ENCODE measurements at places on chromosomes 6 and 20. TPM values are rescaled to one million over a fixed set of nuclear protein-coding genes. Genes with fewer than 3 reads are reported as not detected.

The C6orf136 gene
- total RNA-seq = 15.7 TPM

The PPP1R3G gene
- 4.4 TPM for total RNA-seq

The SNPH gene
- total RNA-seq = 6.4 TPM

The TCP11 gene
- total RNA-seq = not detected

The TNF gene
- not detected for total RNA-seq

The HLA-DQB2 gene
- total RNA-seq = 4.7 TPM

The C4B gene
- total RNA-seq = 23.1 TPM

The CASS4 gene
- 0.74 TPM for total RNA-seq

The ARMC2 gene
- total RNA-seq = 11.5 TPM

DNA sequence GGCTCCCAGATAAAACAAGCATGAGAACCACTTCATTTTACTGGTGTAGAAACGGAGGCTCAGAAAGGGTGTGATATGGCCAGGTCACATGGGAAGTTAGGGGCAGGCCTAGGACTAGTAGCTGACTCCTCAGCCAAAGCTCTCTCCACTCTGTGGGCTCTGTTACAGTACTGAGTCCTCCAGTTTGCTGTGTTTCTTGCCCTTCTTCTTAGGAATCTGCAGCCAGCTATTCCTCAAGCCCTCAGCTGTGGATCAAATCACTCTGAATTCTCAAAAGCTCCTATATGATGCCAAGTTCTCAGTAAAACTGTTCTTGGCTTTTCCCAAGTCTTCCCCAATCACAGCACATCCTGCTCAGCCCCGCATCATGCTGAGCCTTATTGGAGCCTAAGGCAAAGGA lies 42.5 kb upstream of the ADGRF1 start:
- H3K27ac ChIP-seq = no peak overlapping the region
- H3K4me1 ChIP-seq = peaks cover 18% of the 10 kb centered on the region
- H3K36me3 ChIP-seq = no peaks in the 10 kb centered on the region
- H3K4me3 ChIP-seq = no peak overlapping the region
- no peak for DNase-seq
- no peaks in the 10 kb centered on the region for H3K27me3 ChIP-seq

GRCh38 chr20:59696476-59696875 lies 92.1 kb downstream of the PHACTR3 start:
- H3K4me1 ChIP-seq = no peaks in the 10 kb centered on the region
- no peaks in the 10 kb centered on the region for H3K27me3 ChIP-seq
- H3K36me3 ChIP-seq = no peaks in the 10 kb centered on the region
- no peak overlapping the region for H3K27ac ChIP-seq
- H3K4me3 ChIP-seq = no peak overlapping the region

GRCh38 chr6:35368038-35368887 lies 25.9 kb downstream of the PPARD start:
- H3K27me3 ChIP-seq = no peaks in the 10 kb centered on the region
- H3K27ac ChIP-seq = no peak overlapping the region
- H3K4me1 ChIP-seq = peaks cover 45% of the 10 kb centered on the region
- no peak overlapping the region for H3K4me3 ChIP-seq
- H3K36me3 ChIP-seq = no peaks in the 10 kb centered on the region

- peak overlapping the region; percentile 44 for H3K27ac ChIP-seq
- peaks cover 71% of the 10 kb centered on the region for H3K36me3 ChIP-seq
- peaks cover 26% of the 10 kb centered on the region for H3K4me1 ChIP-seq
- H3K4me3 ChIP-seq = no peak overlapping the region
Measured at GRCh38 chr20:63941282-63942081, 14.7 kb downstream of the UCKL1 start.

DNA sequence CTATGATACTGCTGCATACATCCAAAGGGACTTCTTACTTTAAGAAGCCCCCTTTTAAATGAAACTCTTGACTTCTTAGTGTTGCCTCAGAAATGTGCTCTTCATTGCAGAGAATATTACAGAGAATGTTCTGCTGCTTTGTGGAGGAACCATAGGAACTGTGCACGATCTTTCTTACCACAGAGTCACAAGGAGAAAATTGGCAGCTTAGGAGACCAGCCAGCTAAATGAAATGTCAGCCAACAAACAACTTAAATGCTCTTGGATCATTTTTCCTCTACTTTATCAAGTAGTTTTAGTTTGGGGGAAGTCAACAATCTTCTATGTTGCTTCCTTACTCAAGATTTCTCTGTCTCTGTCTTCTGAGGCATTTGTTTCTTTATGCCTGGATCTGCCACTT lies 125.9 kb upstream of the MLIP start:
- peaks cover 8% of the 10 kb centered on the region for H3K4me1 ChIP-seq
- no peaks in the 10 kb centered on the region for H3K27me3 ChIP-seq
- no peak for DNase-seq
- no peaks in the 10 kb centered on the region for H3K36me3 ChIP-seq
- H3K4me3 ChIP-seq = no peak overlapping the region

DNA sequence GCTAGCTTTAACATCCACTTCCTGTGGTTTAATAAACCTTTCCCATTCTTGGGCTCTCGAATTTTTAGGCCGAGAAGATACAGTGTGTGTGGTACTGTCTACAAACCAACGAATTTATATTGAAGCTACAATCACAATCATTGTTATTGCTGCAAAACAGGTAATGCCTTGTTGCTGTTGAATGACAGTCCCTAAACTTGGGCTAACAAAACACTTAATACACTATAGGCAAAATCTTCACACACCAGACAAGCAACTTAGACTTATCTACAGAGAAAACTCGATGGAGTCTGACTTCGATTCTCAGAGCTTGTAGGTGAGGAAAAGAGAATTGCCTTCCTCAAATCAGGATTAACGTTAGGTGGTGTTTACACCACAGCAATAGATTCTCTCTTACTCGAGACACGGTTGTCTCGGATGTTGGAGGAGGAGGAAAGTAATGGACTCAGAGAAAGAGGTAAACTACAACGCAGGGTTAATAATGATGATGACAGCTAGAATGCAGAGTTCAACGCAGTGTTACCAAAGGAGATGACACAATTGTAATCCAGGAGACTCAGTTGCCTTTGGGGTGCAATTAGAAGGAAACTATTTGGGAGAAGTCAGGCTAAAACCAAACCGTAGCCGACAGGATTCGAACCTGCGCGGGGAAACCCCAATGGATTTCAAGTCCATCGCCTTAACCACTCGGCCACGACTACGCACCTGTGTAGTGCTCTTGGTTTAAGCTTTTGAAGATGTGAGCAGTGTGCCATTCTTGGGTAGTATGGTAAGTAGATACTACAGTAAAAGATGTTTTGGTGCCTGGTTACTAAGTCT lies 32.5 kb upstream of the ZNF184 start:
- peaks cover 8% of the 10 kb centered on the region for H3K4me1 ChIP-seq
- H3K4me3 ChIP-seq = no peak overlapping the region
- no peak overlapping the region for H3K27ac ChIP-seq
- H3K36me3 ChIP-seq = no peaks in the 10 kb centered on the region
- no peak for DNase-seq

DNA sequence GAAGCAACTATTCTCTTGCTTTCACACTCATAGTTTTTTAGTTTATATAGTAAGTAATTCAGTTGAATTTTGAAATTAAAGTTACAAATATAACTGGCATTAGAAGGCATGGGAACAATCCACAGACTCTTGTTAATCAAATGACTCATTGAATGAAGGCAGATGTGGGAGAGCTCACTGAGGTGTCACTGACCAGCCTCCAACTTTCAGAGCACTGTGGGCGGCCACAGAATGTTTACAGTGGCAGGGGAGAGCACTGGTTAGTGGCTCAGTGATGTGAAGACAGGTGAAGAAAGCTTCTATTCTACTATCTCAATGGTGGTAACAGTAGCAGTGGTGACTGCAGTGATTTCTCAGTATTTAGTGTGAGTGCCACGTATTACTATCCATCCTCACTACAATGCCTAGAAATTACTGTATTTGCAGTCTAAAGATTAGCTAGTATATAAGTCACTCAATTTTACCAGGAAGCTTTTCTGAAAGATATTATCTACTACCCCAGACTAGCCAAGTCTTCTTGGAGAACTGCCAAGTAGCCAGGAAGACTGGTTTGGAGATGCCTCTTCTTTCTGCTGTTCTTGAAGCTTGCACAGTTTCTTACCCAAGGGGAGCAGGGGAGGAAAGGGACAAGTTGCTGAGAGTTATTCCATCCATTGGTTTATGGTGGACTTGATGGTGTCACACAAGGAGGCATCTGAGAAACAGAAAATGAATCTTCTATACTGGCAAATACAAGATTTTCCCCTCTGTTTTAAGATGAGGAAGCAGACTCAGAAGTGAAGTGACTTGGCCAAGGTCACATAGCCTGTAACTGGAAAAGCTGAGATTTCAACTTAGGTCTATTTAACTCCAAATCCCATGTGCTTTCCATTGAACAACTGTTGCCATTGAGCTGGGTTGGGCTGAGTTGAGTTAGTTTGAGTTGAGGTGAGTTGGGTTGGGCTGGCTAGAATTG lies 231.2 kb downstream of the ANKRD60 start:
- no peaks in the 10 kb centered on the region for H3K27me3 ChIP-seq
- peaks cover 74% of the 10 kb centered on the region for H3K4me1 ChIP-seq
- H3K27ac ChIP-seq = no peak overlapping the region
- H3K36me3 ChIP-seq = no peaks in the 10 kb centered on the region

GRCh38 chr6:80263585-80263984 lies 157.1 kb downstream of the BCKDHB start:
- H3K4me1 ChIP-seq = no peaks in the 10 kb centered on the region
- no peak overlapping the region for H3K4me3 ChIP-seq
- H3K27ac ChIP-seq = no peak overlapping the region
- no peak for DNase-seq
- no peaks in the 10 kb centered on the region for H3K36me3 ChIP-seq

GRCh38 chr20:36483919-36484808 lies 57.2 kb upstream of the MYL9 start:
- no peak for DNase-seq
- no peaks in the 10 kb centered on the region for H3K27me3 ChIP-seq
- no peaks in the 10 kb centered on the region for H3K36me3 ChIP-seq
- H3K4me3 ChIP-seq = no peak overlapping the region
- H3K4me1 ChIP-seq = peaks cover 80% of the 10 kb centered on the region

DNA sequence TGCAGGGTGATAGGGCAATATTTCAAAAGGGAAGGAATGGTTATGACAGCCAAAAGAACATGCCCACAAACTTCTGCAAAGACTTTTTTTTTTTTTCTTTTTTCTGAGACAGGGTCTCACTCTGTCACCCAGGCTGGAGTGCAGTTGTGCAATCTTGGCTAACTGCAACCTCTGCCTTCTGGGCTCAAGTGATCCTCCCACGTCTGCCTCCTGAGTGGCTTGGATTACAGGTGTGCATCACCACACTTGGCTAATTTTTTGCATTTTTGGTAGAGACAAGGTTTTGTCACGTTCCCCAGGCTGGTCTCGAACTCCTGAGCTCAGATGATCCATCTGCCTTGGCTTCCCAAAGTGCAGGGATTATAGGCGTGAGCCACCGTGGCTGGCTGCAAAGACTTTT lies 117.6 kb upstream of the ADGRF1 start:
- H3K27me3 ChIP-seq = no peaks in the 10 kb centered on the region
- H3K4me3 ChIP-seq = no peak overlapping the region
- H3K36me3 ChIP-seq = no peaks in the 10 kb centered on the region
- DNase-seq = no peak
- H3K27ac ChIP-seq = no peak overlapping the region

DNA sequence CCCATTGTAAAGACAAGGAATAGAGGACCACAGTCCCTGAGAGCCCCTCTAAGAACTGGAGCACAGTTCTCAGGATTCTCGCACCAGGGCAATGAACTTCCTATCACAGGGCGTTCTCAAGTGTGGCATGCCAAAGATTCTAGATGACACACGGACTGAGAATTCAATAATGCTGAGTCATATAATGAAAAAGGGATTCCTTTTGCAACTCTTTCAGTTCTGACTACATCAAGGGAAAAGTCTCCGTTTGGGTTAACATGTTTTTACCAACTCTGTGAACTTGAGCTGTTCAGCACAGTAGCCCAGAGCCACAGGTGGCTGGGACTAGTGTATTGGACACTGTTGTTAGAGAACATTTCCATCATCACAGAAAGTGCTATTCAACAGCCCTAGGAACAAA lies 3.4 kb downstream of the MED20 start:
- no peaks in the 10 kb centered on the region for H3K36me3 ChIP-seq
- H3K27ac ChIP-seq = no peak overlapping the region
- no peak overlapping the region for H3K4me3 ChIP-seq
- no peak for DNase-seq
- H3K4me1 ChIP-seq = peaks cover 33% of the 10 kb centered on the region

GRCh38 chr20:49699200-49699992 lies 14.3 kb downstream of the B4GALT5 start:
- H3K4me3 ChIP-seq = no peak overlapping the region
- H3K27ac ChIP-seq = no peak overlapping the region
- peaks cover 63% of the 10 kb centered on the region for H3K4me1 ChIP-seq
- DNase-seq = no peak

DNA sequence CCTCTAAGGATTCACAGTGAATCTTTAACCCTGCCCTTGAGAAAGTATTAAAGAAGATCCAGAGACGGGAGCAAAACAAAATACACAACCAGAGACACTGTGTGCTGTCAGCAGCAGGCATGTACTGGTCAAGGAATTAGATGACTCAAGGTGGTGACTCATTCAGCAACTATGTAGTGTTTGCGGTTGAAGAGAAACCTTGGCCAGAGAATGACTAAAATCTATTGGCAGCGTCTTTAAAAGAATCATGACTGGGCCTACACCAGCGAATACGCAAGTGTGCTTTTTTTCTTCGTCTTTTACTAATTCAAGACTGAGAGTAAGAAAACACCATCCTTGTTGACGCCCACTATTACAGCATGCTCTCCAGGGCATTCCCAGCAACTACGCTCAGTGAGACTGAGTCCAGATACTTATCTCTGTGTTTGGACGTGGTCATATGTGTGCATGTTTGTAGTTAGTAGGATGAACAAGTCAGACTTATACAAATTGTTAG lies 72.4 kb upstream of the BACH2 start:
- no peak overlapping the region for H3K4me3 ChIP-seq
- H3K4me1 ChIP-seq = peaks cover 15% of the 10 kb centered on the region
- H3K27ac ChIP-seq = peak overlapping the region; percentile 49
- DNase-seq = peak; percentile 98
- no peaks in the 10 kb centered on the region for H3K36me3 ChIP-seq

GRCh38 chr20:49584418-49585382 lies 16.8 kb upstream of the PTGIS start:
- no peak overlapping the region for H3K4me3 ChIP-seq
- H3K27ac ChIP-seq = peak overlapping the region; percentile 72
- H3K4me1 ChIP-seq = peaks cover 51% of the 10 kb centered on the region
- H3K36me3 ChIP-seq = no peaks in the 10 kb centered on the region

DNA sequence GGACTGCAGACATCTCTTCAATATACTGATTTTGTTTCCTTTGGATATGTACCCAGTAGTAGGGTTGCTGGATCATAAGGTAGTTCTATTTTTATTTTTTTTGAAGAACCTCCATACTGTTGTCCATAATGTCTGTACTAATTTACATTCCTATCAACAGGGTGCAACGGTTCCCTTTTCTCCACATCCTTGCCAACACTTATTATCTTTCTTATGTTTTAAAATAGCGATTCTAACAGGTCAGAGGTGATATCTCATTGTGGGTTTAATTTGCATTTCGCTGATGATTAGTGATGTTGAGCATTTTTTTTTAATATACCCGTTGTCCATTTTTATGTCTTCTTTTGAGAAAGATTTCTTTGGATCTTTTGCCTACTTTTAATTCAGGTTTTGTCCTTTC lies 2.0 kb upstream of the TP53RK start:
- DNase-seq = no peak
- no peak overlapping the region for H3K4me3 ChIP-seq
- no peak overlapping the region for H3K27ac ChIP-seq
- no peaks in the 10 kb centered on the region for H3K27me3 ChIP-seq
- no peaks in the 10 kb centered on the region for H3K36me3 ChIP-seq

GRCh38 chr20:51854921-51855320 lies 52.6 kb upstream of the SALL4 start:
- DNase-seq = no peak
- no peaks in the 10 kb centered on the region for H3K27me3 ChIP-seq
- no peaks in the 10 kb centered on the region for H3K4me1 ChIP-seq
- H3K36me3 ChIP-seq = no peaks in the 10 kb centered on the region
- H3K4me3 ChIP-seq = no peak overlapping the region
